ENCODE measurements at places on chromosomes 2 and 18.

DNA sequence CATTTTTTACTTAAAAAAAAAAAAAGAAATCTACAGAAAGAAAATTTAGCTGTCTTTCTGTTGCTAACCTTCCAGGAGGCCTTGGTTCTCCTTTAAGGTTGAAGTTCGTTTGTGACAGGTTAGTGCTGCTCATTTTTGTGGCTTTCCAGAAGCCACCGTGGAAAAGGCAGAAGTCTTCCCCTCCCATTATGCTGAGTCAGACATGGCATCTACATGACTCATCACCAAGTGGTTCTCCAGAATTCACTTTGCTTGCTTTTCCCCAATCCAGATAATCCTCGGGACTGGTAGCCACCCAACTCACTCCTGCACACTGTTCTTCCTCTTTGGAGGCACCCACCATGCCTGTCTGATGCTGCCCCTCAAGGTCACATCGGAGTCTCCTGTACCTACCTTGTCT lies 228.7 kb downstream of the PIK3C3 start:
- DNase-seq = no peak

- DNase-seq = no peak
Observed at GRCh38 chr2:216851486-216852090, 8.3 kb downstream of the TNP1 start.

DNA sequence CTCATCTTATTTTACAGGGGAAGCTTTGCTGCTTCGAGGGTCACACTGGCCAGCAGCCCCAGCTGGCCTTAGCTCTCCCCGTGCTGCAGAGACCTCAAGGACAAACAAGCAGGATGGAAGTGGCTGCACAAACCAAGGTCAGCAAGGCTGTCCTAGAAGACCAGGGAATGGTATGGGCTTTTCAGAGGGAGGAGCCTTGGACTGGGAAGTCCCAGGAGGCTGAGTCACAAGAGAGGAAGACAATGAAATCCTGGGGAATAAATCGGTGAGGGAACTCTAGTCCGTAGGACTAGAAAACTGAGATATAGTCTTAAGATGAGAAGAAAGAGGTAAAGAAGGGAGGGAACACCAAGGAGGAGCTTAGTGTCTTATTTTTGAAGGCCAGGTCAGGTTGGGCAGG lies 15.7 kb downstream of the CREG2 start:
- no peak for DNase-seq

DNA sequence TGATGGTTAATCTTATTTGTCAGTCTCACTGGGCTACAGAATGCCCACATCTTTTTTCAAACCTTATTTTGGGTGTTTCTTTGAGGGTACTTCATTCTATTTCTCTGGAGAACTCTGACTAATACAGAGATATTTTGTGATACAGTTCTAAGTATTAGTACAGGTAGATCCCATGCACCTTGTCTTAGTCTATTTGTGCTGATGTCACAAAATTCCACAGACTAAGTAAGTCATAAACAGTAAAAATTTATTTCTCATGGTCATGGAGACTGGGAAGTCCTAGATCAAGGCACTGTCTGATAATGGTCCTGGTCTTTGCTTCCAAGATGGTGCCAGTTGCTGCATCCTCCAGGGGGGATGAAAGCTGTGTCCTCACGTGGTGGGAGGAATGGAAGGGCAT lies 68.6 kb upstream of the EPHA4 start:
- DNase-seq = no peak

GRCh38 chr18:6333981-6334380 lies 80.7 kb downstream of the L3MBTL4 start:
- DNase-seq = no peak
